ENCODE measurements at places on chromosomes 16 and 17.
A peak's percentile ranks its signal among the peaks of the same experiment; 100 is the strongest.

DNA sequence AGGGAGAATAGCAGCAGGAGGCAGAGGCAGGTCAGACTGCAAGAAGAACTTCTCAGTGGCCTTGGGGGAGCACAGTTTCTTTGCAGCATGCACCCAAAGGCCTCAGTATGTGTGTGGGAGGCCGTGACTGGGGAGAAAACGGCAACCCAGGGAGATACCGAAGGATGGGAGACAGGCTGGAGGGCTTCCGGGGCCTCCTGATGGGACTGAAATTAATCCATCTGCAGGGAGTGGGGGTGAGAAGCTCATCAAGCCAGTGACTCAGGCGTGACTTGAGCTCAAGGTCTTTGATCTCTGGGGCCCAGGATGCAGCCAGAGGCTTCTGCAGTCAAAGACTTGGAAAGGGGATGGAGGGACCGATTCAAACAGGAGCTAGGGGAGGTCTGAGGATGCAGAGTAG is 5.1 kb upstream of the C17orf113 start:
- DNase-seq: no peak

- DNase-seq: peak; percentile 18
Measured at GRCh38 chr17:29588562-29589411, 661 bp downstream of the GIT1 start.

DNA sequence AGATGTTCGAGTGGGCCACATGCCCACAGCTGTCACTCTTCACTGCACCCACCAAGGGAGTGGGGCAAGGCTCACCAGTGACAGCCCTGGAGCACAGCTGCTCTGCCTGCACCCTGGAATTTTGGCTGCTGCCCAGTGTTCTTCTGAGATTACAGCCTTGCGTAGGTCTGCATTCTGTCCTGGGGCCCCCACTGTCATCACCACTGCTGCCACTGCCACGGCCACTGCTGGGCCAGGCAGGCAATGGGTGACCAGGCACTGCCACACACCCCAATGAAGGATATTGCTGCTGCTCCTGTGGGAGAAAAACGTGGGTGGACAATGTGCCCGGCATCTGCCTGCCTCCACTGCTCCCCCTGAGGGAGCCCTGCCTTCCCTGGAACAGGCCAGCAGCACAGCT is 1717.0 kb downstream of the TP53TG3F start:
- no peak for DNase-seq

GRCh38 chr17:78669975-78670518 is 92.9 kb upstream of the DNAH17 start:
- DNase-seq: no peak

DNA sequence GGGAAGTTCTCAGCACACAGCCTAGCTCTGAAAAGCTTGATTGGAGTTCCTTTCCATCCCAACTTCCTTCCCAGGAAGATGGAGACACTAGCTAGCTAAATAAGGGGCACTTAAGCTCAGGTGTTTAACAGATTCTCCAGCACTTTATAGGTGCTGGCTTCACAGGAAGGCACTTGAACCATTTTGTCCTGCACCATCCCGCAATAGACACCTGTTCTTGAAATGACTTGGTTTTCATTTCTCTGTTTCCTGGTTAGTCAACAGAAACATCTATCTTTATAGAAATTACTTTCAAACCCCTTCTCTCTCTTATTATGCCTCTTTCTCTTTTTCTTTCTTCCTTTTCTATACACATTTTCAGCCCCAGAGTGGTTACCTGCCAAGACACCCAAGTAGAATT is 409.9 kb upstream of the ZFHX3 start:
- DNase-seq: no peak

DNA sequence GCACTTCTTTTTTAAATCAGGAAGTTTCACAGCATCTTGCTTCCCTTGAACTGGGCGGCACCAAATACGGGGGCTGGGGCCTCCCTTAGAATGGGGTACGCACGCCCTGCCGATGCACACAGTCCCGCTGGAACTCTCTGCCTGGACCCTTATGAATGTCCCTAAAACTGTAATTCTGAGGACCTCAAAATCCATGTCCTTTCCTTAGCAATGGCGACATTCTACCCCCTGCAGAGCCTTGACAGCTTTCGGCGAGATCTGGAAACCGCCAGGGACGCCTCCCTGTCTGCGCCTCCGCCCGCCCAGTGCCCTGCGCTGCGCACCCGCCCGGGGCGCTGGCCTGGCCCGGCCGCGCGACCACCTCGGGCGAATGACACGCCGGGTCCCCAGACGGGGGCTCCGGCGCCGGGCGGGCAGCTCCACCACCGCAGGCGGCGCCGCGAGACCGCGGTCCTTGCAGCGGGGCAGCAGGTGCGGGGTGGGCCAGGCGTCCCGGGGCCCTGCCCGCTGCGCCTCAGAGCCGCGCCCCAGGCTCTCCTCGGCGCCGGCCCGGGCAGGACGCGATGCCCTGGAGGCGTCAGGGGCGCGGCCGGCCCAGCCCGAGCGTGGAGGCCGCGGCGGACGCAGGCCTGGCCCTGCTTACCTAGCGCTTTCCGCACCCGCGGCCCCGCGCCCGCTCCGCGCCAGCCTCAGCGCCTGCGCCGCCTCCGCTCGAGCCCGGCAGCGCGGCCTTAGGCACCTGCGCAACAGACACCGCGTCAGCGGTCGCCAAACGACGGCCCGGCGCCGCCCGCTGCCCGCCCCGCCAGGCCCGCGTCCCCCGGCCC is 548 bp downstream of the HAGH start:
- no peak for DNase-seq
